ENCODE measurements at places on chromosomes 16 and 17.

DNA sequence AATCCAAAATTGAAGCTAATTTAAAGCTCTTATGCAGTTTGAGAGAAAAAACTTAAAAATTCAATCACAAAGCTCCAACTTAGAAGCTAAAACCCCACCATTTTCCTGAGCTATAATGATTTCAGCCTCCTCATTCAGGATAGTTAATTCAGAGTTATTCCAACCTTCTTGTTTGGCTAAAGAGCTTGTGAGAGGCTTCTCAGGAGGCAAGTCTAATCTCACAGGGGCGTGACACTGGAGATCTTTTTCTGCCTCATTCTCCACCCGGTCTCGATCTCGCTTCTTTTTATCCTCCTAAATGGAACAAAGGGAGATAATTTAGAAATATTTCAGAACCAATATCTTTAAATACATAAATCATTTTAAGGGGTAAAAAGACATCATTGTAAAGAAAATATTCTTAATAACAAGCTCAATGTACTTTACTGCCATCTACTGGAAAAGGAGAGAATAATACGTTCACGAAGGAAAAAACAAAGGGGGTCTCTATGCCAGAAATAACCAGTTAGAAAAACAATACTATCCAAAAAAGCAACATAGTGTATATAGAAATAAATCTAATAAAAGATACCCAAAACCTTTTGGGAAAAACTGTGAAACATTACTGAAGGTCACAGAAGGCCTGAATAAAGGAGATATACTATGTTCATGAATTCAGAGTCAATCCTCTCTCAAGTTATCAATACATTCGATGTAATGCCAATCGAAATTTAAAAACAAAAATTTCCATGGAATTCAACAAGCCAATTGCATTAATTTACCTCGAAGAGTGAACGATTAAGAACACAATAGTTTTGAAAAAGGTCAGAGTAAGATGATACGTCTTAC is 13.9 kb downstream of the BRD7 start:
- no peak for DNase-seq

GRCh38 chr16:2157480-2158261 is 2.1 kb downstream of the TRAF7 start:
- no peak for DNase-seq

DNA sequence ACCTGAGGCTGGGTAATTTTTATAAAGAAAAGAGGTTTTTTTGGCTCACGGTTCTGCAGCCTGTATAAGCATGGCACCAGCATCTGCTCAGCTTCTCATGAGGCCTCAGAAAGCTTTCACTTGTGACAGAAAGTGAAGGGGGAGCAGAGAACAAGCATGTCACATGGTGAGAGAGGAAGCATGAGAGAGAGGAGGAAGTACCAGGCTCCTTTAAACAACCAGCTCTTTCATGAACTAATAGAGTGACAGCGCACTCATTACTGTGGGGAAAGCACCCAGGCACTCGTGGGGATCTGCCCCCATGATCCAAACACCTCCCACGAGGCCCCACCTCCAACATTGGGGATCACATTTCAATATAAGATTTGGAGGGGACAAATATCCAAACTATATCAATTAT is 86.8 kb downstream of the USP32 start:
- DNase-seq = no peak

GRCh38 chr17:4142107-4142900 is 526 bp downstream of the ZZEF1 start:
- DNase-seq = no peak

- no peak for DNase-seq
Observed at GRCh38 chr16:57624044-57624688, 4.3 kb upstream of the ADGRG1 start.

- no peak for DNase-seq
Observed at GRCh38 chr17:74992223-74992622, 4.8 kb downstream of the CDR2L start.

DNA sequence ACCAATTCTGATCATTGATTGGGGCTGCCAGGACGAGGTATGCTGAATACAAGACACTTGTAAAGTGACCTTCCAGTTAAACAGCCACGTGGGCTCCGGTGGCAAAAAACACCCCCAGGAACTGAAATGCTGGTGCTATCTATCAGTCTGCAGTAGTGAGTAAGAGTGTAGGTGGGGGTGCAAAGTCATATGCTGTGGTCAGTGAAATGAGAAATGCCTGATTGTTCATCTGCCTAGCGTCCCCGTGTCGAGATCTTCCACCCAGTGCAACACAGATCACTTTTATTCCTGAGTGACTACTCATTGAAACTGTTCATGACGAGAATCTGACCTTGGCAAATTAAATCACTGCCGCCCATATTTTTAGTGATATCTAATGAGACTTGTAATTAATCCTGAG is 806.5 kb upstream of the GOT2 start:
- DNase-seq = no peak

- no peak for DNase-seq
Observed at GRCh38 chr17:68509141-68510057, 2.8 kb upstream of the PRKAR1A start.

DNA sequence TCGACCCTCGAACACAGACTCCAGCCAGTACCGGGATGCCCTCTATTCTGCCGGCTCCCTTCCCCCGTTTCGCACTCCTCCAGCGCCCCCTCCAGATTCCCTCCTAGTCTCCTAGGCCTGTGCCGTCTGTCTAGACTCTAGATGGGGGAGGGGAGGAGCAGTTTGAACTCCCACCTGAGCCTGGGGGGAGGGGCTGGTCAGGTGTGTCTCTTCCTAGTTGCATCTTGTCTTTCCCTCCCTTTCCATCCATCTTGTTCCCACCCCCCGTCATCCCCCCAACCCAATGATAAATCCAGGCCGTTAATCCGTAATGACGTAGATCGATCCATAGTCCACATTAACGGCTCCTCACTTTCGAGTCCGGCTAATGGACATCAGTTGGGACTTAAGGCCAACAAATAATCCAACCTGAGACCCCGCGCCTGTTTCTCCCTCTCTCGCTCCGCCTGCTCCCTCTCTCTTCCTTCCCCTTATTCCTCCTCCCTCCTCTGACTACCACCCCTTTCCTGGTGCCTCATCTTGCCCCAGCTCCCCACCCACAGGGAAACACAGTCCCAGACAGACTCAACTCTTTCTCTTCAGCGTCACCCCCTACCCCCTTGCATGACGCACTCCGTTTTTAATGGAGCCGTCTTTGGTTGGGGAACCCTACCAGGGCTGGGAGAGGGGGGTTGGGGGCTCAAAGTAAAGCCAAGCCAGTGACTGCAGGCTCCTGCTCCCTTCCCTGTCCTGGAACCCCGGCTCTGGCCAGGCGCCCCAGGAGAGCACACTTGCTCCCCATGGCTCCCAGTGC is 3.4 kb upstream of the HOXB5 start:
- no peak for DNase-seq

DNA sequence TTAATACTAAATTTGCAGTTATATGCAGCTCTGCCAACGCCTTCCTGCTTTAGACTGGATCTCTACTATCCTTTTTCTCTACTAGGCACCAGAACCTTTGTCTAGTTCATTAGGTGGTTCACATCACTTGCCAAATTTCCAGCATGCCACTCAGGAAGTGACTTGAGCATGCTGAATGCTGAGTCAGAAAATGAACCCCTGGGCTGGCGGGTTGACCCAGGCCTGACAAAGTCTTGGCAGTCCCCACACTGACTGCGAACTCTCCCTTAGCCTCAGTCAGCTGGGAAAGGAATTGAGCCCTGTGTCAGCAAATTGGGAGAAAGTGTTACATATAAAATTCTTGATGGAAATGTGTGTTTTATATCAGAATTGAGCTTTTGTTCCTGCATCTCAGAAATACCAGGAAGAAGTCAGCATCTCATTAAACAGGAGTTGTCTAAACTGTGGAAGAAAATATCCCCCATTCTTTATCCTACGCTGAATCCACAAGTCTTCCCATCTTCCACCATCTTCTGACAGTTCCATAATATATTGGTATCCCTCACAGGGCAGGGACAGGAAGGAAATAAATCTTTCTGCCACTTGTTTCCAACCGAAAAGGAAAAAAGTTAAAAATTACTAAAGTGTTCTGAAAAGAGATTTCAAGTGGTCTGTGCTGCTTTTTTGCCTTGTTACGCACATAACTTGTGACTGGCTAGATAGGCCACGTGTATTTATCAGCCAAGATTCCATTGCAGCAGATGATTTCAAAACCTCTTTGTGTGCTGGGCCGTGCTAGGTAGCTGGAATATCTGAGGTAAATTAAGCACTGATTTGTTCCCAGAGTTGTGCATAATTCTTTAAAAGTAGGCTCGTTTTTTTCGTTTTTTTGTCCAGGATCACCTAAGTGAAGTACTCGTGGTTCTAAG is 16.7 kb upstream of the SLC12A3 start:
- no peak for DNase-seq

DNA sequence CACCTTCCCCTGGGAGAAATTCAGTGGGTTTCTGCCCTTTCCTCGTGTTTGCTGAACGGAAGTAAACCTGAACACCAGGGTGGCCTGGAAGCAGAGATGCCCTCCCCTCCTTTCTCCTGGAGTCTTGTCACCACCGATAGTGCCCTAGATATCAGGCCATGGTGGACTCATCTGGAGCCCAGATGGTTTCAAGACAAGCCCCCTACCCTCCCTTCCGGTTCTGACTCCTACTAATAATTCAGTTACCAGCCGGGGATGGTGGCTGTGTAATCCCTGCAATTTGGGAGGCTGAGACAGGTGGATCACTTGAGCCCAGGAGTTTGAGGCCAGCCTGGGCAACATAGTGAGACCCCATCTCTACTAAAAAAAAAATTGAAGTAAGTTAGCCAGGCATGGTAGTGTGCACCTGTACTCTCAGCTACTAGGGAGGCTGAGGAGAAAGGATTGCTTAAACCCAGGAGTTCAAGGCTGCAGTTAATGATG is 2.4 kb downstream of the ZNF469 start:
- no peak for DNase-seq

GRCh38 chr17:42174126-42174783 is 6.7 kb downstream of the KCNH4 start:
- DNase-seq = no peak

DNA sequence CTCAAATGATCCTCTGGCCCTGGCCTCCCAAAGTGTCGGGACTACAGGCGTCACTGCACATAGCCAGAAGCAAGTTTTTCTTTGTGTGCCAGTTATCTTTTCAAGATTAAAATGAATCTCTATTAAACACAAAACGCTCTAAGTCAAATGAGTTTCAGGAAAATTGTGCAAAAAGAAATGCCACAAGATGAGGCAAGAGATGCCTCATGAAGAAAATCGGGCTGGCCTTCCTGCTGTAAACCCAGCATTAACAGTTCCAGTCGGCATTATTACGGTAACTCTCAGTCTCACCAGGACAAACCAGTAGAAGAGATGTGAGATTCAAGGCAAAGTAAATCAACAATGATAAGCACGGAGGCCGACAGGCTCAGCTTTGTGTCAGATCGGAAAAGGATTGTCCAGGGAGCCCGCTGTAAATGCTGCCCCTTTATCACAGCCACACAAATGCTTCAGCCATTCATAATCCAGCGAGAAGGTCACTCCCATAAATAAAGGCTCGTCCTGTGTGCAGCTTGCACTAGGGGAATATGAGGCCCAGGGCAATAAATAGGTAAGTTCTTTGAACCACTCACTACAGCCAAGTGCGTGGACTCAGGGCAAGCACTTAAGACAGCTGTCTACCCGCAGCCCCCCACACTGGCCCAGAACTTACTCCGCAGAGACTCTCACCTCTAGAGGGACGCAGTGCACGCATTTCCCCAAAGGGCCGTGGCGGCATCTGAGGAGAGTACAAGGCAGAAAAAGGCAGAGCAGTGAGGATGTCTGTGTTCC is 27.2 kb downstream of the NPLOC4 start:
- no peak for DNase-seq

GRCh38 chr17:72778169-72779151 is 314.0 kb downstream of the SLC39A11 start:
- no peak for DNase-seq

- DNase-seq = no peak
Observed at GRCh38 chr16:12903407-12904328, 2.3 kb downstream of the SHISA9 start.

DNA sequence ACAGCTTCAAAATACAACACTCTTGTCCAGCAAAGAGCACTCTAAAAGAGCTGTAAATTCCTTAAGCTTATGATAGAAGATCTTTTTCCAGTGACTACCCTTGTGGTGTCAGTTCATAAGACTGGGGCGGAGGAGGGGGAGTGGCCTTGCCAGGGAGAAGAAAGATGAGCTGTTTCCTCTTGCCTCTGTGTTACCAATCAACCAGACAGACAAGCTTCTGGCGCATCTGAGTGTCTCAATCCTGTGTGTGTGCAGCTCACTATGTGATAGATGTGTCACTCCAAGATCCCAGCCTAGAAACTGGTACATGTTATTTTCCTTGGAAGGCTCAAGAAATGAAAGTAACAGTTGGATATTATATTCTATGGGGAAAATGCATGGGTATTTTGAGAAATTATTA is 167.4 kb upstream of the CACNG3 start:
- no peak for DNase-seq
